ENCODE measurements at places on chromosomes 3 and 15. TPM values are rescaled to one million over a fixed set of nuclear protein-coding genes. Genes with fewer than 3 reads are reported as not detected.

GRCh38 chr15:36601952-36602351 is 22.5 kb downstream of the CDIN1 start:
- DNase-seq: no peak

DNA sequence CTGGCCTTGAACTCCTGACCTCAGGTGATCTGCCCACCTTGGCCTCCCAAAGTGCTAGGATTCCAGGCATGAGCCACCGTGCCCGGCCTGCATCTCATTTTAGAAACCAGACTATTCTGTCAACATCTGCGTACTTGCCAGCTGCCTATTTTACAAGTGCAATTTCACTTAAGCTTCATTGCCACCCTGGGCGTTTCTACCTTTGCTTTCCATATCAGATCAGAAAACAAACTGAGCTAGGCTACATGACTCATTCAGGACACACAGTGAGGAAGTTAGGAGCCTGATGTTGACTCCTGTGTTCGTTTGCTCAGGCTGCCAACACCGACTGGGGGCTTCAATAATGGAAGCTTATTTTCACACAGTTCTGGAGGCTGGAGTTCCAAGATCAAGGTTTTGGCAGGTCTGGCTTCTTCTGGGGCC is 42.3 kb upstream of the KLHL25 start:
- DNase-seq: no peak

DNA sequence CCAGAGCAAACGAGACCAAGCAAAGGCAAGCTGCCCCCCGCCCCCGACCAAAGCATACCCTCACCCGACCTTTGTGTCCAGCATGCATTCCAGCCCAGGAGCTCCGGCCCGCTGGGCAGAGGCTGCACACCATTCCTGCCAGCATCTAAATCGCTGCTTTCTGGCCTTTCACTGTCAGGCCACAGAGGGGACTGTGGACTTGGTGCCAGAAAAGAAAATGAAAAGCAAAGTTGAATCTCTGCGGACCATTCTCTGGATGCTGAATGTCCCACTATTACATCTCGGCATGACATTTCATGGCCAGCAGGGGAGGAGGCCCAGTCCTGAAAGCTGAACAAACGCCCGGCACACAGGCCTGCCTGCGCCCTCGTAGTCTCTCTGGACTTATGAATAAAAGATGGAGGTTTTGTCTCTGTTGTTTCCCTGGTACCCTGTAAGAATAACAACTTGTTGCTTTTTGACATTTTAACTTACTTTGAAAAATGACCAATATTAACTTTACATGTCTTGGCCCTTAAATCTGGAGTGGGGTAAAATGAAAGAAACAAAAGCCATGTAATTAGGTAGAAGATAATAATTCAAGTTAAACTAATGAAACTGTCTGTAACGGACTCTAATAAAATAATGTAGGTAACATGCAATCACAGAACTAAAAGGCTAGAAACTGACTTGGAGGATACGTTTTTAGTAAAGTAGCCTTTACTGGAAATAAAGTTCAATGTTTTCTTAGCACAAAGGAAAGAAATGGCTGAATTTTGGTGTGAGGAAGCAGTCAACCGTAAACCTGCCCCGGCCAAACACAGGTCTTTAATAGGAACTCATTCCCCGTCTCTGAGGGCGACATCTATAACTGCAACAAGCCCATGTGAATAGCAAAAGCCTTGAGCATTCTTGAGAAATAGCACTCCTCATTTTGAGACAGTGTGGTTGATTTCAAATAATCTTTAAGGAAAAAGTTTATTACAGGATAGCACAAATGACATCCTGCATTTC is 12.7 kb downstream of the IL17RD start:
- DNase-seq: no peak

DNA sequence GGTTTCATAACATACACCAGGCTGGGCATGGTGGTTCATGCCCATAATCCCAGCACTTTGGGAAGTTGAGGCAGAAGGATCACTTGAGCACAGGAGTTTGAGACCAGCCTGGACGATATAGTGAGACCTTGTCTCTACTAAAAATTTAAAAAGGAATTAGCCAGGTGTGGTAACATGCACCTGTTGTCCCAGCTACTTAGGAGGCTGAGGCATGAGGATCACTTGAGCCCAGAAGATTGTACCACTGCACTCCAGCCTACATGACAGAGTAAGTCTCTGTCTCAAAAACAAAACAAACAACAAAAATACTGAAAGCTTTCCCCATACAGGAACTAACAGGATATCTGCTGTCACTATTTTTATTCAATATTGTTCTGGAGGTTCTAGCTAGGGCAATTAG is 20.9 kb downstream of the GREM1 start:
- no peak for DNase-seq

DNA sequence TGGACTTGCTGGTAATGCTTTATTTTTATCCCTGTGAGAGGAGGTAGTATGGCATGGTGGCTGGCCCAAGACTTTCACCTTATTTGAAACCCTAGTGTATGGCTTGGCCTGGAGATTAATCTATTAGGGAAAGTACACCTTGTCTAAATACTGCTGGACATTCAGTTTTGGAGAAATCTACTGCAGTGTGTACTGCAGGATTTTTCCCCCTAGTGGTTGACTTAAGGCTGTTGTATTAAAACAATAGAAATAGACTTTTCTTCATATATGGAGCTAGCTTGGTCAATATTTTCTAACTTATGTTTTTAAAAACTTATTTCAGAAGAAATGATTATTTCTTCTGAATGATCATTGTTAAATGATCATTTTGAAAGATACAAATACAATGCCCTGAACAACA is 13.9 kb upstream of the SLITRK3 start:
- no peak for DNase-seq

The MCF2L2 gene
- total RNA-seq: 2.0 TPM

The SAMD7 gene
- not detected for total RNA-seq

GRCh38 chr3:12935023-12935860 is 93.9 kb upstream of the RPL32 start:
- DNase-seq: no peak

DNA sequence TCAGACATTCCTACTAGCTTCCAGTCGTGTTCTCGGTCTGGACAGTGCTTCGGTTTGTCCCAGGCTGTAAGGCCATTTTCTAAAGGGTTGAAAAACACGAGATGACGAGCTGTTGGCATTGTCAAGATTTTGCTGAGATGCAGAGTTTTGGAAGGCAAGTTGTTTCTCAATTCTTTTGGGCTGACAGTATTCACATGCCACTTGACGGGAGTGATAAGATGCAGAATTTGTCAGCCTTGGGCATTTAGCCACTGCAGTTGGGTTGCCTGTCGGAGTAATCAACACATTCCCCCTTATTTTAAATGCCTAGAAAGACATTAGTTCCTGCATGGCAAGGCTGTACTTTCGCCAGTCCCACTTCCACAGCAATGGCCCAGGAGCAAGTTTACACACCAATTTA is 245.2 kb downstream of the NR1D2 start:
- no peak for DNase-seq

- DNase-seq: no peak
Observed at GRCh38 chr3:72791161-72791560, 57.1 kb downstream of the SHQ1 start.

- DNase-seq: no peak
Observed at GRCh38 chr15:89367485-89368451, 33.1 kb upstream of the POLG start.

GRCh38 chr3:193984876-193985275 is 151.1 kb upstream of the HES1 start:
- no peak for DNase-seq

GRCh38 chr3:16151109-16151508 is 23.4 kb upstream of the GALNT15 start:
- no peak for DNase-seq

- no peak for DNase-seq
Observed at GRCh38 chr3:182105875-182106274, 394.1 kb downstream of the SOX2 start.

GRCh38 chr15:69696946-69697345 is 244.3 kb downstream of the RPLP1 start:
- no peak for DNase-seq

GRCh38 chr15:38678281-38678680 is 113.7 kb upstream of the RASGRP1 start:
- no peak for DNase-seq

DNA sequence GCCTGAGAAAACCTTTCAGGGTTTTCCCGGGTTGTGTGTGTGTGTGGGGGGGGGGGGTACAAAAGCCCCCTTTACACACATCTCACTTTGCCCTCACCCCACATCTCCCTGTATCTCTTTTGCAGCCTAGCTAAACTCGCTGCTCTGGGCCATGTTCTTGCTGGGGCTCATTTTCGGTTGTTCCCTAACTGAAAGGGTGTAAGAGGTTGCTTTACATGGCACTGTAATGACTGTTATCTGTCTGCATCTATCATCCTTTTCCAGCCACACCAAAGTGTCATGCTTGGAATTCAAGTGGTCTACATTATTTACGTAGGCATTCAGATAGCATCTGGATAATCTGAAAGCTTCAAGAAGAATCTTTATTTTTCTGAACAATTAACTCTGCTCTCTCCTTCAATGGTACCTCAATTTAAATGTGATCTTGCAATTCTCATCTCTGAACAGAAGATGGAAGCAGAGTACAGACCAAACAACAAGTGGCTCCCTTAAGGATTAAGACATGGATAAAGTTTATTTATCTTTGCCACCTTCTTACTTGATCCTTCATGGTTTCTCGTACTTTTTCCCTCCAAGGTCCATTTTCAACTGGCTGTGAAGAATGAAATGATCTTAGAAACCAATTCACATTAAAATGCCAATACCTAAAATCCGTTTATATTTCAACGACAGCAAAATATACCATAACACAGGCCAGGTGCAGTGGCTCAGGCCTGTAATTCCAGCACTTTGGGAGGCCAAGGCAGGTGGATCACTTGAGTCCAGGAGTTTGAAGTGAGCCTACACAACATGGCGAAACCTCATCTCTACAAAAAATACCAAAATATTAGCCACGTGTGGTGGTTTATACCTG is 34.9 kb downstream of the DCLK3 start:
- DNase-seq: no peak

The DAZL gene
- not detected for total RNA-seq

The STRIT1 gene
- total RNA-seq: not detected

DNA sequence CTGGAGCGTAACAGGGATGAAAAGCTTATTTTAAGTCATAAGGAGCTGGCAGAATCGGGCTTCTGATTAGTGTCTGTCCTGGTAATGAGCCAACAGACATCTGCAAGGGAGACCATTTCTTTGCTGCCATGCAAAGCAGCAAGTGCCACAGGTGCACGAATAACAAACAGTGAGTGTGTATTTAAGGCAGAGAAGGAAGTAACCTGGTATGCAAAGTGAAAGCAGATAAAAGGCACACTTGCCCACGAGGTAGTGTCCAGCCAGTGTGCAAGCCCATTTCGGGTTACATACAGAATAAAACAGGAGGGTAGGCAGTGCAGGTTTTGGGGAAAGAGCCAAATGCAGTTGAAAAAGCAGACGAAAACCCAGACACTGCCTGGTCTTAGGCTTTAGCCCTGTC is 1153.7 kb downstream of the SI start:
- no peak for DNase-seq

The SNX22 gene
- total RNA-seq: not detected

DNA sequence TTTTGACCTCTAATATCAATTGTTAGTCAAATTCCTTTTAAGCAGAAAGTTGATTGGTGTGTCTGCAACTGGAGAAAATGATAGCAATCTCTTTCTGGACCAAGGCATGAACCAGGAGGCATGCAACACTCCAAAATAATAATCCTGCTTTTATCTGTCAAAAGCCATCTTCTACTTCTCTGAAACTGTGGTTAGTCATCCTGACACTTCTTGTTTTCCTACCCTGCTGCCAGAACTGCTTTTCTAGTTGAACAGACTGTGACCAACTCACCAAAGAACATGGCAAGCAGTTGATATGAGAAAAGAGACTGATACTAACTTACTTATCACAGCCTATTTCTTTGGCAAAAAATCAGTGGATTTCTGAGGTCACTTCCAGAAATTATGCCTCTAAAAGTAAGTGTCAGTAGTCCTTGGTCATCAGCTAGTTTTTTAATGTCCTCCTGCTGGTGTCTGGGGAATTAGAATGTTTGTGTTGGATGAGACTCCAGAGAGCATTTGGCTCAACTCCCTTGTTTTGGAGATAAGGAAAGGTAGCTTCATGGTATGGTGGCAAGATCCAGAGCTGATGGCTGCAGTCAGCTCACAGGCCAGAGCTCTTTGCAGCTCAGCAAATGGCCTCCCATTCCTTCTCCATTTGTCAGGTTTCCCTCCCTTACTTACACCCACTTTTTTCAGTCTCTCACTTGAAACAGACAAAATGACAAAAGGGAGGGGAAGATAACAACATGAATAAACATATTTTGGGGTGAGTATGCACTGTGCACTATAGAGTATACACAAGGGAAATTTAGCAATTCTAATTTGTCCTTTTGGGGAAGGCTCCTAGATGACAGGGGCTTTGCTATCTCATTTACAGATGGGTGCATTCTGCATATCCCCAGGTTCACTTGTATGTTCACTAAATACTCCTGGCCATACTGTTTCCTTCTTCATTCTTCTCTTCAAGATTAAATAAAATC is 7.0 kb downstream of the CRYGS start:
- DNase-seq: no peak

The HYAL1 gene
- total RNA-seq: 17.7 TPM

GRCh38 chr15:25947323-25948314 is 84.5 kb upstream of the ATP10A start:
- DNase-seq: no peak

The IQCF5 gene
- not detected for total RNA-seq

GRCh38 chr3:60772584-60772983 is 478.7 kb downstream of the FHIT start:
- no peak for DNase-seq

DNA sequence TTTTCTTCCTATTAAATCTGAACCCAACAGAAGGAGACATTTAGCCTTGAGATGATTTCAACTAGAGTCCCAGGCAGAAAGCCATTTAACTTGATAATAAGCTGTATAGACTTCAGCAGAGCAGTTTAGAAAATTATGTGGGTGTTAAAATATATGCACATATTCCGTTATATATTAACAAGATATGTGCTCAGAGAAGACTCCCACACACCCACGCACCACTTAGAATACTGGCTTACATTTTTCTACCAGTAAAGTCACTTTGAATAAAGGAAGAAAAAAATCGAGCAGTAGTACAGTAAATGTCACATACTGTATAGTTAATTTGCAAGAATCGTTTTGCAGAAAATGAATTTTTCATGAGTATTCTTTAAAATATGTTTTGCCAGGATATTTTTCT is 599.3 kb downstream of the FGF12 start:
- DNase-seq: no peak

- DNase-seq: no peak
Observed at GRCh38 chr3:73626106-73626505, 1.4 kb upstream of the PDZRN3 start.

The GABRR3 gene
- total RNA-seq: not detected

DNA sequence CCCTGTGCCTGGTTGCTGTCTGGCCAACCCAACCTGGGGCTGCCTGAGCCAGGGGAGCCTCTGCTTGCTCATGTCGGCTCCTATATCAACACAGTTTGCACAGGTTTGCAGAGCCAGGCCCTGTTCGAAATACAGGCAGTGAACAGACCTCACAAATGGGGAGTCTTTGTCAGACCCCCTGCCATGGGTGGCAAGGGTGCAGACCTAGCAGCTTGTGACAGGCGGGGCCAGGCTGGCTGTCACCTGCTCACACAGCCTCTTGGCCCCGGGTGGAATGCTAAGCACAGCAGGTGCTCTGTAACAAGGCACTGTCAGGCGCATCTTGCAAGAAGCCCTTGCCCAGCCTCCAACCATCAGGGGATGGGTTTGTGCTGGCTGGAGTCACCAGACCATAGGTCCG is 47.3 kb downstream of the BDH1 start:
- DNase-seq: no peak

The FES gene
- 47.4 TPM for total RNA-seq

- no peak for DNase-seq
Observed at GRCh38 chr15:75204340-75205063, 2.8 kb downstream of the C15orf39 start.

The NRROS gene
- total RNA-seq: 5.4 TPM

The ATP10A gene
- total RNA-seq: 3.2 TPM

- DNase-seq: no peak
Observed at GRCh38 chr3:127403795-127404194, 115.9 kb upstream of the PRR20G start.
